ENCODE measurements at places on chromosomes 12 and 14.

DNA sequence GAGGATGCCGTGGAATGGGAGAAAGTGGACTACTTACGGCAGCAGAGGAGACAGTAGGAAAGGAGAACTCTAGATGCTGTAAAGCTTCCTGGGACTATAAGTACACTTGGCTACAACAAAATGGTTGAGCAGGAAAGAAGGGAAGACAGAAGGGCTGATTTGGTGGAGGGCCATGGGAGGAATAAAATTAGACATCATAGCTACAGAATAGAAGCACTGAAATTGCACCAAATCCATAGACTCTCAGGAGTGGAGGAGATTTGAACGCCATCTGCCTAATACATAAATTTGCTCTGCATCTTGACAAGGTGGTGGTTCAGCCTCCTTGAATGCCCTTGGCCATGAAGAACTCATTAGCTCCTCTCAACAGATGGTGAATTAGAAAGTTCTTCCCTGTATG lies 16.3 kb upstream of the DCP1B start:
- no peak for DNase-seq

GRCh38 chr12:49109641-49110463 lies 795 bp downstream of the LMBR1L start:
- DNase-seq: no peak

DNA sequence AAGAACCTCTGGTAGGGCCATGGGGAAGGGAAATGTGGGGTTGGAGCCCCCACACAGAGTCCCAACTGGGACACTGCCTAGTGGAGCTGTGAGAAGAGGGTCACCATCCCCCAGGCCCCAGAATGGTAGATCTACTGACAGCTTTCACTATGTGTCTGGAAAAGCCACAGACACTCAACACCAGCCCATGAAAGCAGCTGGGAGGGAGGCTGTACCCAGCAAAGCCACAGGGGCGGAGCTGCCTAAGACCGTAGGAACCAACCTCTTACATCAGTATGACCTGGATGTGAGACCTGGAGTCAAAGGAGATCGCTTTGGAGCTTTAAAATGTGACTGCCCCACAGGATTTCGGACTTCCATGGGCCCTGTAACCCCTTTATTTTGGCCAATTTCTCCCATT lies 97.8 kb downstream of the HMGA2 start:
- no peak for DNase-seq

GRCh38 chr14:65302571-65303189 lies 109.8 kb upstream of the FUT8 start:
- DNase-seq: no peak

GRCh38 chr12:22543246-22544037 lies 900 bp downstream of the C2CD5 start:
- no peak for DNase-seq

GRCh38 chr14:38255673-38256532 lies at the start of gene CLEC14A:
TSS of gene CLEC14A (minus strand) at chr14:38256093. CDS start at chr14:38256022, 71 bp downstream.
- DNase-seq: no peak

DNA sequence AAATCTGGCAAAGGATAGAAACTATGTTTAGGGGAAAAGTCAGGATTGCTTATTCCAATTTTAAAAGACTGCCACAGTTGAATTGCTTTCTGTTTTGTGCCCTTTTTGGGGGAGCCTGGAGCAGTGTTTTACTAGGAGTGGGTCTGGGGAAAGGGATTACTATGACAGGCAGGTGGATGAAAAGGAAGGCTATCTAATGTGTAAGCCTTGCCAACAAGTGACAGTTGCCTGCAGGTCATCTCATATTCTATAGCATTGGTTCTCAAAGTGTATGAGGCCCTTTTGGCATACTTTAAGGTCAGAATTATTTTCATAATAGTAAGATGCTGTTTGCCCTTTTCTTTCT lies 4.1 kb downstream of the EID3 start:
- no peak for DNase-seq

- DNase-seq: peak; percentile 4
Observed at GRCh38 chr12:10540776-10541205, 35.1 kb downstream of the EIF2S3B start.

- no peak for DNase-seq
Observed at GRCh38 chr12:23049180-23049579, 424.2 kb downstream of the ETNK1 start.

DNA sequence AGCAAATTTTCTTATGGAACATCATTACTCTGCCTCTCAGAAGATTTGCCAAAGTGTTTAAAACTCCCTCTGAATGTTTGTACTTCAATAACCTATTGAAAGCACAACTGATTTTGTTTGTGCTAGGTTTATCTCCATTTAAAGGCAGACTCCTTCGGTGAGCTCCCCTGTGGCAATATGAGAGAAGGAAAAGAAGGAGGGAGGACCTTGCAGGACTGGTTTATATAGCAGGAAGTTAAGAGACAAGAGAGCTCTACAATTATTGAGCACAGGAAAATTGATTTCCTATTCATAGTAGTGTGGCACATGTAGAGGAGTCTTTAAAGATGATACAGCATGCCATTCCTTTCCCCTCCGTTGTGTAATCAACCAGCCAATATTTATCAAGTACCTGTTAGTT lies 75.5 kb downstream of the PDE3A start:
- no peak for DNase-seq

- peak; percentile 68 for DNase-seq
Observed at GRCh38 chr12:111578276-111578970, 20.7 kb downstream of the ATXN2 start.

DNA sequence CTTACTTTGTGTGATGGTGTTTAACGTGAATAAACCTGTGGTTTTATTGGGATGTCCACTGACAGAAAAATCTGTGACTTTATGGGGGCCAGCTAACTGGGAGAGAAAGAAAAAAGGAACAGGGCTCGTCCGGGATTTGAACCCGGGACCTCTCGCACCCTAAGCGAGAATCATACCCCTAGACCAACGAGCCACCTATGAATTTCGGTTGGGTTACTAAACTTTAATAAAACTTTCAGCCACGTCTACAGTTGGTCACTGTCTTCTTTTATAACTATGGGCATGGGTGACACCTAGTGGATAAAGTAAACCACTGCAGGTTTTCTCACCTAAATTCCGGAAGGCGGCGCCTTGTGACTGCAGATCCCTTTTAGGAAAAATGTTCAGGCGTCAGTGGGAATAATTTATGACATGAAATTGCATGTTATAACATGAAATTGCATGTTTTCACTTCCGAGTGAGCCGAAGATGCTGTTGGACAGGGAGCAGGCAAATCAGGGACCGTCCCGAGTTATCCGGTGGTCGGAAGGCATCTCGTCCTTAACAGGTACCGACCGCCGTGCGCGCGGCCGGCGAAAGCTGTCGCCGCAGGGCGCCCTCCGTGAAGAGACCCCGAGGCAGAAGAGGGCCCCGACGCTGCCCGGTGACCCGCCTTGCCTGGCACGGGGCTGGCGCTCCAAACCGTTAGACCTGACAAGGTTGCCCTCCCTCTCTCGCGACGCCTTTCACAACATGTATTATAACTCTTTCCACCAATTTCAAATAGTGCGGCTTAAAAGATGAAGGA lies 18.2 kb upstream of the RNASE12 start:
- peak; percentile 62 for DNase-seq

DNA sequence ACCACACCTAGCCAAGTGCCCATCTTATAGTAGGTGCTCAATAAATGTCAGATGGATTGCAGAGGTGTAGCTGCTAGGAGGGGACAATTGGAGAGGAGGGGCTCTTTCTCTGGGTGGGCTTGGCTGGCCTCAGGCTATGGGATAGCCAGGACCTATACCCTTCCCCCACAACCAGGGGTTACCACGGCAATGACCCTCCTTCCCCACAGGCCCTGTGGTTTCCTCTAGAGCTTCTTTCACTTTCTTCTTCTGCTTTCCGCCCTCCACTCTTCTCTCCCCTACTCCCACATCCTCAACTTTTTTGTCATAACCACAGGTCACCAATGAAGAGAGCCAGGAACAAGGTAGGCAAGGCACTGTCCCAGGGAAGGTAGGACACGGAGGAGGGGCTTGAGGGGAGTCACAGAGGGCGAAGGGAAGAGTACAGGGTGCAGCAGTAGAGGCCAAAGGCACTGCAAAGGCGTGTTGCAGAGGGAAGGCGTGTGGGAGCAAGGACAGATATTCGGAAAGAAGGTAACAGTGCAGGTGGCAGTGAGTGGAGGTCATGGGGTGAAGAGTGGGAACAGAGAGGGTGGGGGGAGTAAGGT lies 1.9 kb upstream of the ITGB7 start:
- no peak for DNase-seq

DNA sequence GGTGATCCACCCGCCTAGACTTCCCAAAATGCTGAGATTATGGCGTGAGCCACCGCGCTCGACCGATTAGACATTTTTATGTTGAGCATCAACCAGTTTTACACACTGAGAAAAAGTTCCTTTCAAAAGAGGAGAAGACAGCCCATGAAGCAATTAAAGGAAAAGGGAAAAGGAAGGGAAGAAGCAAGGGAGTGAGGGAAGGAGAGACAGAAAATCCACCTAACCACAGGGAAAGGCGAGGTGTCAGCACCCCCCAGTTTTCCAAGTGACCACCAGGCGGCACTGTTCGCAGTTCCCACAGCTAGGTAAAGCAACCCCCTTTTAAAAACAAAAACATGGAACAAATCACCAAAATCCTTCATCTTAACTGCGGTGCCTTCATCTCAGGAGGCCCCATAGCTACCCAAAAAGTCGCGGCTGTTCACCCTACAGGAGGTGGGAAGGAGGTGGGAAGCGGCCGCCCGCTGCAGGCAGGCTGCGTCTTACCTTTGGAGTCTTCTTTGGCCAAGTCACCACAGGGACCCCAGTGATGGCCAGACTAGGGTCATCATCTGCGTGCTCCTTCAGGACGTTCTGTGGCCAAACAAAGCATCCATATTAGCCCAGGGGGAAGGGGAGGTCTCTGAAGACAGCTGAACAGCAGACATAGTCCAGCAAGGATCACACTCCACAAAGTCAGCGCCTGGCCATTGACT lies 86.6 kb downstream of the KDM2B start:
- DNase-seq: no peak

- DNase-seq: no peak
Observed at GRCh38 chr12:12240662-12241340, 26.0 kb downstream of the LRP6 start.

- no peak for DNase-seq
Observed at GRCh38 chr14:34983786-34984185, 994 bp downstream of the SRP54 start.

DNA sequence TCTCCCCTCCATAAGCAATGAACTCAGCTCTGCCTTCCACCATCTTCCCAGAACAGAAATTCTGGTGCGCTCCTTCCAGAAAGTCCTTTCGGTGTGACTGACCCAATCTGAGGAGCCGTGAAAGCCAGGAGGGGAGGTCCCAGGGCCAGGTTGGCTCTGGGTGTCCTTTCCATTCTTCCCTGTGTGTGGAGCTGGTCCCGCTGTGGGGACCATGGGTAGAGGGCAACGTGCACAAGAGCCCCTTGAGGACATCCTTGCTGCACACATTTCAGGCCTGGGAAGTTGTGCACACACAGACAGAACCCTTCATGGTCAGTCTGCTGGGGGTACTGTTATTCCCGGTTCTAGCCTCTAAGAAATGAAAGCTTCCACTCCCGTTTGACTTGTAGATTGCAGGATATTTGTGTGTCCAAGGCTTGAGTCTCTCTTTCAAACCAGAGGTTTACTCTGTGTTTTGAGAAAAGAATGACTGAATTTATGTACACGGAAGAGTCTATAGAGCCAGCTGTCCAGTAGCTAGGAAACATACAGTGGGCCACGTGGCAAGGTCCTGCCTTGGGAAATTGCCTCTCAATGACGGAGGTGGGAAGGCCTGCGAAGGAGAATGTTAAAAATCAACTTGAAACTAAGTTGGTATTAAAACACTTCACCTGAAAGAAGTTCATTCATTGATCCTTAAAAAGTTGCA lies 10.1 kb downstream of the NFKBIA start:
- no peak for DNase-seq

- no peak for DNase-seq
Observed at GRCh38 chr12:58564721-58565120, 355.6 kb downstream of the LRIG3 start.

GRCh38 chr14:39085933-39086332 lies 17.1 kb downstream of the SEC23A start:
- no peak for DNase-seq

- DNase-seq: no peak
Observed at GRCh38 chr12:92109613-92110012, 36.0 kb downstream of the BTG1 start.
